ENCODE measurements at places on chromosomes 11 and 22.

- no peak for DNase-seq
Measured at GRCh38 chr11:131993246-131993645, 622.8 kb downstream of the NTM start.

- DNase-seq: no peak
Measured at GRCh38 chr11:95299078-95299679, 68.2 kb upstream of the SESN3 start.

- DNase-seq: no peak
Measured at GRCh38 chr11:3370311-3370870, 8.6 kb downstream of the ZNF195 start.

DNA sequence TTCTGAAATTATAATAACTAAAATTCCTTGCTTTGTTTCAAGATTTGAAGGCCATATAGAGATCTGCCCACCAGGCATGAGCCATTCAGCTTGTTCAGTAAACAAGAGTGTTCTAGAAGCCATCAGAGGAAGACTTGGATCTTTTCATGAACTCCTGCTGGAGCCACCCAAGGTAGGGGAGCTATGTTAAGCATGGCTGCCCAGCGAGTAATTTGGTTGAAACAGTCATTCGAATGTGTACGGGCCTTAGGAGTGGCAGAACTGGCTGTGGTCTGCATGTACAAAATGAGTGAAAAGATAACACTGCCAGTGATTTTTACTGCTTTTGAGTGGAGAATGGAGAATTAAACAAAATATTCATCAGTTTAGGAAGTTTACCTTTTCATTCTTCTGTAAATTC, 103.7 kb downstream of the PPP6R3 start:
- DNase-seq: no peak

GRCh38 chr22:39482768-39483167, 19.3 kb upstream of the MIEF1 start:
- DNase-seq: no peak

GRCh38 chr11:110217936-110218335, 78.5 kb downstream of the RDX start:
- DNase-seq: no peak

DNA sequence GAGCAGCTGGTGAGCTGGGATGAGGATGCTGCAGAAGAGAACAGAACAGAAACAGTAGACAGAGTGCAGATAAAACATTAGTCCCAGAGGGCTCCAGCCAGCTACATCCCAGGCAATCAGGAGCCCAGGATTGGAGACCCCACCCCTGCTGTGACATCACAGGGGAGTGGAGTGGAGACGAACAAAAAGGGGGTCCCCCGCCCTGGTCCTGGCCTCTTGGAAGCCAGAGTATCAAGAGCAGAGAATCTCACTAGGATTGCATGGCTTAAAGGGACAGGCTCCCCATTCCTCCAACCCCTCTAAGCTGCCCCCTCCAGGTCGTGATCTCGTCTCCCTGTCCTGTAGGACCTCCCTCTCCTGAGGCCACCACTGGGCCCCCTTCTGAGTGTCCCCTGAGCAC, at the start of gene P2RX3:
Gene P2RX3 (plus strand): TSS at position 211 of the 400 bp plus-strand sequence. CDS start 199 bp downstream, outside the sequence.
- no peak for DNase-seq

- DNase-seq: peak; percentile 27
Measured at GRCh38 chr22:24592058-24592850, 619 bp downstream of the LRRC75B start.

DNA sequence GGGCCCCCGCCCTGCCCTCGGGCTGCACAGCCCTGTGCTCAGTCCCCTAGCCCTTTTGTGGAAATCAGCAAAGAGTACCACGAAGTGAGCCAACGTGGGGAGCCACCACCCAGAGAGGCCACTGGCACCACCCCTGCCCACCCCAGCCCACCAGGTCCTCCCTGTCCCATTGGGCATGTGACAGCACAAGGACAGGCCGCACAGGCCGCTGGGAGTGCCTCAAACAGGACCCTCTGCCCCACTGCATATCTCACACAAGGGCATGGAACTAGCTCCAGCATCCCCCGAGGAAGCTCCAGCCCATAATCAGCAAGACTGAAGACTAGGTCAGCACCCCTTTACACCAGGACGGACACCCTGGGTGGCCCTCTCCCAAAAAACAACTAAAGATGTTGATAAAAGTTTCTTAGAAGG, 29.7 kb downstream of the GNB1L start:
- no peak for DNase-seq

DNA sequence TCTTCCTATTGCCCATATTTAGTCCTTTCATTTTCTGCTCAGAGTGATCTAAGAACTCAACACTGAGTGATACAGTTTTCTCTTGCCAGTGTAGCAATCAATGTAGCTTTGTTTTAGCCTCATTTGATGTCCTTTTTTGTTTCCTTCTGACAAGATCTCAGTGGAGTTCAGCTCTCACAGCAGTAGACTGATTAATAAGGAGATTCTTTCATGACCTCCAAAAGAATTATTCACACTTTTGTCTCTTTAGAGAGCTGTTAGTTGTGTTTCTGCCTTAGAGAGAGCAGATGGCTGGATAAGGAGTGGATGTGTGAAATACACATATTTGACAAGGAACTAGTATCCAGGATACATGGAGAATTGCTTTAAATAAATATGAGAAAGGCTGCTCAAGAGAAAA, 6.6 kb upstream of the TMEM225 start:
- no peak for DNase-seq

DNA sequence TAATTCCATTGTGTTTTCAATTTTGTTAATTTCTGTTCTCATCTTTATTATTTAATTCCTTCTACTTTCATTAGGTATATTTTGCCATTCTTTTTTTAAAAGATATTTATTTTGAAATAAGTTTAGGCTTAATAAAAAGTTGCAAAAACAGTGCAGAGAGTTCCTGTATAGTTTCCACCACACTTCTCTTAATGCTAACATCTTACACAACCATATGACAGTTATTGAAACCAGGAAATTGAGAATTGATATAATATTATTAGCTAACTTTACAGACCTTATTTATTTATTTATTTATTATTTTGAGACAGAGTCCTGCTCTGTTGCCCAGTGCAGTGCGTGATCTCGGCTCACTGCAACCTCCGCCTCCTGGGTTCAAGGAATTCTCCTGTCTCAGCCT, 13.8 kb upstream of the SPDYC start:
- DNase-seq: no peak

DNA sequence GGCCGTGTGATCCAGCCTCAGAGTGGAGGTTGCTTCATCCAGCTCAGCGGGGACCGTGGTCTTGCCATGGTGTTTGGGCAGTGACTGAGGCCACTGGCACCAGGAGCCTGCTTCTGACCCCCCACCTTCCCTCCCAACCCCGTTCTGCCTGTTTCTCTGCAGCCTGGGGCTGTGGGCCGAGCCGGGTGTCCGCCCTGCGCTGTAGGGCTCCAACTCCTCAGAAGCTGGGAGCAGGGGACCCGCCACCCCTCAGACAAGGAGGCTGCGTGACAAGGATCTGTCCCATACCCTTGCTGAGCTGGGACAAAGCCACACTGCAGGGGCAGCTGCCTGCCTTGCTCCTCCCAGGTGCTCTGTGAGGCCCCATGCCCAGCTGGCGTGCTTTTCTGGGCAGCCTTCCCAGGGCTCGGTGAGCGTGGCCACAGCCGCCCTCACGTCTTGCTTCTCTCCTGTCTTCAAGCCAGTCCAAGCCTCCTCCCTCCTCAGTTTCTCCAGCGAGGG, 11.7 kb upstream of the ARFGAP3 start:
- DNase-seq: no peak

- no peak for DNase-seq
Measured at GRCh38 chr11:47617417-47617809, 23.2 kb upstream of the C1QTNF4 start.

- no peak for DNase-seq
Measured at GRCh38 chr11:27926981-27927481, 180.9 kb downstream of the KIF18A start.

DNA sequence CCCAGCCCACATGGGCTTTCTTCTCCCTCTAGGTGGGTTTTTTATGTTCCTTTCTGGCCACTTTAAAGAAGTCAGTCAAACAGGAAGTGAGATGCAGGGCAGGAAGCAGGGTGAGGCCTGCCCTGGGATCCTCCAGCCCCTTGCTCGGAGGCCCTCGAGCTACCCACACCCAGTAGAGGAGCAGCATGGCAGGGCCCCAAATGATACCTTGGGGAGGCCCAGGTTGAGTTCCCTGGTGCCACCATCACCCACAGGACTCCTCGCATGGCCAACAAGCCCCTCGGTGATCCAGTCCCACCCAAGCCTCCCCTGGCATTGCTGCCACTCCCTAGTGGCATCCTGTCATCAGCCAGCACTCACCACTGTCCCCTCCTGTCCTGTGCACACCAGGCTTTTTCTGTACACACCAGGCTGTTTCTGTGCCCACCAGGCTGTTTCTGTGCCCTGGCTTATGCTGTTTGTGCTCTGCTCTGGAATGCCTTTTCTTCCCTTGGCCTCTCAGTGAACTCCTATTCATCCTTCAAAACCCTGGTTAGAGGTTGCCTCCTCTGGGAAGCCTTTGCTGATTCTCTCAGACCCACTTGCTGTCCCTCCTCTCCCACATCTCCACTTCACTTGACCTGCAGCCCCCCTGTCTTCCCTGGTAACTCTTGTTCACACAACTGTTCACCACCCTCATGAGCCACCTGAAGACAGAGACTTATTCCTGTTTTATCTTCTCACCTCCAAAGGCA, 3.1 kb upstream of the PTGDR2 start:
- DNase-seq: no peak

DNA sequence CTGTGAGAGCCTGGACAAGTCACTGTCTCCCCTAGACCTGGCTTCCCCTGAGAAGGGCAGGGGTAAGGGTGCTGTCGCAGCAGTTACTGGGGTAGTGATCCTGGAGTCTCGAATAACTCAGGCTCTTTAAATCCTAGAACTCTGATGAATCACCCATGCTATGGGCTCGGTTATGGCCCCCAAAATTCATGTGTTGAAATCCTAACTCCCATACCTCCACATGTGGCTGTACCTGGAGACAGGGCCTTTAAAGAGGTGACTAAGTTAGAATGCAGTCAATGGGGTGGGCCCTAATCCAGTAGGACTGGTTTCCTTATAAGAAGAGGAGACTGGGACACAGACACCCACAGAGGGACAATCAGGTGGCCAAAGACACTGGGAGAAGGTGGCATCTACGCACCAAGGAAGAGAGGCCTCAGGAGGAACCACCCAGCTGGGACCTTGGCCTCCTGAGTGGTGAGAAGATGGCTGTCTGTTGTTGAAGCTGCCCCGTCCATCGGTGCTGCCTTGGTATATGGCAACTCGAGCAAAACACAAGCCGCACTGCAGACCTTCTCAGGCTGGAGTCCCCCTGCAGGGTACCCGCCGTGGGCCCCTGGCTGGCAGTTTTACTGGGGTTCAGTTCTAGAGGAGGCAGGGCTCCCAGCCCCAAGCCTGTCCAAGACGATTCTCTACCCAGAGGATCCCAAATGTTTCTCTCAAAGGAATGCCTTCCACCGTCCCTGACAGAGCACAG, 48.8 kb upstream of the SHISAL1 start:
- no peak for DNase-seq

DNA sequence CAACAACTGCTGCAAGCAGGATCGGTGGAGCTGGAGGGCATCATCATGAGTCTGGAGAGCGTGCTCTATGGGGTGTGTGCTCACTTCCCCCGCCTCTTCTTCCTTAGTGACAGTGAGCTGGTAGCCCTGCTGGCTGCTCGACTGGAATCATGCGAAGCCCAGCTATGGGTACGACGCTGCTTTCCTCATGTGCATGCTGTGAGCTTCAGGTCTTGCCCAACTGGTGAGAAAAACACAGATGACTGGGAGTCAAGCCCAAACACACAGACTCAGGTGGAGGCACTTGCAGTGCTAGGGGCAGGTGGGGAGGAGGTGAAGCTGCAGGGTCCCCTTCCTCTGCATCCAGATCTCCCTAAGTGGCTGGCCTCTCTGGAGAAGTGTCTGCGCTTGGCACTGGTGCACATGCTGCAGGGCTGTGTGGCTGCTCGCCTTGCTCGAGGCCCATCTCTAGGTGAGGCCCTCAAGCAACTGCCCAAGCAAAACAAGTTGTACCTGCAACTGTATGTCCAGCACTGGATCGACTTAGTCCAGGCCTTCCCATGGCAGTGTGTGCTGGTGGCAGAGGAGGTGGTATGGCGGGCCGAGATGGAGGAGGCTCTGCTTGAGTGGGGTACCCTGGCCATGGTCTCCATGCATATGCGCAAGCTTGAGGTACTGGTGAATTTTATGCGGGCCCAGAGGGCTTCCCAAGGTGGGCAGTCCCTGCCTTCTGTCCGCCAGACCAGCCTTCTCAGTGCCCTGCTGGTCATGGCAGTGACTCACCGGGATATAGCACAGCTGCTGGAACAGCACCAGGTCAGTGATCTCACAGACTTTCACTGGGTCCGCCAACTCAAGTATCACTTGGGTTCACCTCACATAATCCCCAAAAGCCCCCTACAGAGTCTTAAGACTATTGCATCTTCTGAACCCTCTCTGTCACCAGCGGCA, 48.1 kb downstream of the DNHD1 start:
- no peak for DNase-seq

- no peak for DNase-seq
Measured at GRCh38 chr11:120708511-120709183, 197.1 kb downstream of the GRIK4 start.

DNA sequence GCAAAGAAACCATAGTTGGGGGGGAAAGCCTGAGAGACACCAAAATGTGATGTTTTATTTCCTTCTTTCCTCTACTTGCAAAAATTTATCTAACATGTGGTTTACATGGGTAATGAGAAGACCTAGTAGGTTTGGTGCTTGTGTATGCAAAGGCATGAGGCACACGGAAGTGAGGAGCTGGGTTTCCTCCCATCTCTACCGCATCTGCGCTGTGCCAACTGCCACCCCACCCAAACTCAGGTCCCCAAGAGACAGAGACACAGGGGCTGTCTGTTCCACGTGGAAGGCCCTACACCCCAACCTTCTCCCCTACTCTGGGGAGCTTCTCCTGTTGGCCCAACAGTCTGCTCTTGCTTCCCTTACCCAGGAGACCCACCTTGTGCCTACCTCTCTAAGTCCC, 4.8 kb downstream of the RTL6 start:
- DNase-seq: no peak

DNA sequence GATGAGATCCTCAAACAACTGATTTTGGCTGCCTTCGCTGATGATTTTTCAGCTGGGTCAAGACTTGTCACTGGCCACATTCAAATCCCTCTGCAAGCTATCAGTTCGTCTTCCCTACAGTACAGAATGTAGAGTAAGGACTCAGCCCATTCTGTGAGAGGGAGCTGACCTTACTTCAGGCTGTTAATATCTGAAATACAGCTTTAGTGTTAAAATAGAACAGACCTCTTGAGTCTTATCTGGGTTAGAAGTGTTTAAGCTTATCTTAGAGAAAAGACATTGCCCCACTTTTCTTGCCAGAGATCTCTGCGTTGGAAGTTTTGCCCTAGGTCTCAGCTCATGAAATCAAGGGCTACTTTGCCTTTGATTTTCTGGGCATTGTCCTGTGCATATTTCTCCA, 383.4 kb upstream of the LARGE1 start:
- DNase-seq: no peak

- DNase-seq: no peak
Measured at GRCh38 chr22:38924347-38924952, 33.0 kb upstream of the APOBEC3A start.

DNA sequence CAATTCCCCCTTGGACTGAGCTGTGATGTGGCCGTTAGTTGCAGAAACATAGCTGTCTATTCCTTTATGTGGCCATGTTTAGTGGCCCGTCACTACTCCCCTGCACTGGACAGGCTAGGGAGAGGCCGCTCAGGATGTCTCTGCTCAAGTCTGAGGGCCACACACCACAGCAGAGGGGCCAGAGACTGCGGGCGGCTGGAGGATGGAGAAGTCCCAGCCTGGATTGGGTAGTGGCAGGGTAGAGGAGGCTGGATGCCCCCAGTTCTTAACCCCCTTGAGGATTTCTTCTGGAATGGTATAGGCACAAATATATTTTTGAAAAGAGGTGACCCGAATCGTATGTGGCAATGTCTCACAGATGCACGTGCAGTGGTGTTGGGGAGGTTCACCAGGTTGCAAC, 116.4 kb upstream of the B3GAT1 start:
- no peak for DNase-seq

- no peak for DNase-seq
Measured at GRCh38 chr22:38462960-38463784, 4.7 kb upstream of the KDELR3 start.
